ENCODE measurements at places on chromosomes 4 and X.

DNA sequence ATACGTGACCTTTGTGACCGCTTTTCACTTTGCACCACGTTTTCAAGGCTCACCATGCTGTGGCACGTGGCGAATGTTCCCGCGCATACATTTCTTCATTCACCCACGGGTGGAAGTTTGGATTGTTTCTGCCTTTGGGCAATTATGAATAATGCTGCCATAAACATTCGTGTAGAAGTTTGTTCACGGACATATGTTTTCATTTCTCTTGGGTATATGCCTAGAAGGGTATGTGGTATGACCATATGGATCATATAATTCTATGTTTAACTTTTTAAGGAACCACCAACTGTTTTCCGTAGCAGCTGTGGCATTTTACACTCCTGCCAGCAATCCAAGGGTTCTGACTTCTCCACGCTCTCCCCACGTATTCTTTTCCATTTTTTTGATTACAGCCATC, 60.9 kb upstream of the MXD4 start:
- no peak for DNase-seq

DNA sequence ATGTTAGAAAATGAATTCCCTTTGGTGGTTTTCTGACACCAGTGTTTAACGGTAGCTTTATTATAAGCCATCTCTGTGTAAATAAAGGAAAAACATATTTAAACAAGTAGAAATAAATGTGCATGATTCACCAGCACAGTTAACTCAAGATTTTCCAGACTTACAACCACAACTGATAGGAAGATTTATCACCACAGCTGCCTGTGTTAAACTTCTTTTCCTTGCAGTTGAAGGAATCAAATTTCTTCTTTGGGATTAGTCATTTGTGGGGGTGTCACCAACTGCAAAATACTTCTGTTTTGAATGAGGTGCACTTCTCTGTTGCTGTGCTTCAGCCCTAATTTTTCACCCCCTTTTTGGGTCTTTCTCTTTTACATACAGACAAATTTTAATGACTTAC, 128.1 kb upstream of the STK26 start:
- DNase-seq, result no peak

GRCh38 chrX:153800177-153800722, 5.8 kb downstream of the SSR4 start:
- DNase-seq, result no peak

- no peak for DNase-seq
These were observed 45.7 kb upstream of the CCDC160 start for GRCh38 chrX:134191281-134191680.

DNA sequence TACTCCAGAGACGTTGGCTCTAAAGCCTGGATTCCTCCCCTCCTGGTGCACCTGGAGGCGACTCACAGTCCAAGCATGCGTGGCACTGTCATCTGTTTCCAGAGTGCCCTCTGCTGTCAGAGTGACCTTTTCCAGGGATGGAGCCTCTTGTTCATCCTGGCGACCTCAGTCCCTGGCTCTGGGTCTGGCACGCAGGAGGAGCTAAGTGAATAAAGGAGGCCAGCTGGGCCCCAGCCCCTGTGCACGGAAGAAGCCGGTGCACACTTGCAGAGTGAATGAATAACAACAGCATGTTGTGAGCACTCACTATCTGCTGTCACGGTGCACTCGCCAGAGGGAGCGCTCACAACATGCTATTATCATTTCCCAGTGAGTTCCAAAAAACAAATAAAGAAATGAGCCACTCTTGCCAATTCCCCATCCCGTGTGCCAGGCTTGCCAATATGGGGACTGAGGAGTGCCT, 27.8 kb upstream of the PSAPL1 start:
- DNase-seq, result peak; percentile 1

DNA sequence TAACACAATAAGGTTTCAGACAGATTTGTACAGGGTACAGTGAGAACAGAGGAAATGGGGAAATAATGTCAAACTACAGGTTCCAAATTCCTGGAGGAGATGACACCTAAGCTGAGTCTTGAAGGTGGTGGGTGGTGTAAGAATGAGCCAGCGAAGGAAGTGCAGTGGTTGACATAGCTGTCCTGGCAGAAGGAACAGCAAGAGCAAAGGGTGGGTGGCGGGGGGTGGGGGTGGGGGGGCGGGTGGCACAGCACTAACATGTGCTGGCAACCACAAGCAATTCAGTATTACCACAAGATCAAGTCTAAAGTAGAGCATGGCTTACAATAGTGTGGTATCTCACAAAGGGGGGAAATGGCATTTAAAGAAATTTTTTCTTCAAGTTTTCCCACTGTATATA, 13.1 kb upstream of the G3BP2 start:
- DNase-seq, result no peak

DNA sequence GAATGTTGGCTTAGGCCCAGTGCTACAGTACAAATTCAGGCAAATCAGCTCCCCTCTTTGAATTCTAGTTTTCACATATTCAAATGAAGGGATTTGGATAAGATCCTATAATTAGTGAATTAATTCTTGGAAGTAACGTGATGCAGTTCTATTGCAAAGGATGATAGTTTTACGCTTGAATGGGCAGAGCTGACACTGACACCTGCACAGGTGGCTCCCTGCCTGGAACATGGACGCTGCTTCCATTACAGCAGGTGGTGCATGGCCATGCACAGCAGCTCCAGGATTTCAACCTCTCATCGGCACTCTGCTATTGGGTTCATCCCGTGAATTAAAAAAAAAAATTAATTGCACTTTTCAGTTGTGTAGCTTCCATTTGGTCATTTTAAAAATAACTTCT, 28.4 kb upstream of the RPS6KA6 start:
- no peak for DNase-seq

GRCh38 chr4:139924782-139925181, 229.2 kb downstream of the MAML3 start:
- DNase-seq, result no peak

- no peak for DNase-seq
These were observed 41.3 kb downstream of the KLHL5 start for GRCh38 chr4:39103291-39103690.

DNA sequence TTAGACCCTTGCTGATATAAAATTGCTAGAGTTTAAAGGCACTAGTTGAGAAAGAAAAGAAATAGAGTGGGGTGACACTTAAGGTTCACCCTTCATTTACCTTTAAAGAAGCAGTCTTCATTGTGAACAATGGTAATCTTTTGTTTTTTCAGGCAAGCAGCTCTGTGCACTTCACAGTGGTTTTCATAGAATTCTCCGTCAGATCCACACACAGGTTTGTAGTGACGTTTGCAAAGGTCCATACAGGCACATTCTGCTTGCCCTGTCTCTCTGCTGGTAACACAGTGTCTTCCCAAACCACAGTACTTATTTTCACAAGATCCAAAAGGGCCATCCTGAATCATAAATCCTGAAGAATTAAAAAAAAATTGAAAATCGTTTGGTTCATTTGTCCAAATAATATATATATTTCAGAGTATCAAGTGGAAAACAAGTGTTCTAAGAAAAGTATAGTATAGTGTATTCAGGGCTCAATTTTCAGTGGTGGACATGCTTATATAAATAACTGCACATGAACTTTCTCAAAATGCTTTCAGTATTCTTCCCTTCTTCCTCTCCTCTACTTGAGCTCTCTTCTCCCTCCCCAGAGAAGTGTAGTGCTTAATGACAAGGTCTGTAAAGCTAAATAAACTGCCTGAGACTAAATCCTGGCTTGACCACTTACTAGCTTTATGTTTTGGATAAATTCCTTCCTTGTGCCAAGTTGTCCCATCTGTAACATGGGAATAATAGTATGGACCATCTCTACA, 243.3 kb downstream of the FSTL5 start:
- no peak for DNase-seq

DNA sequence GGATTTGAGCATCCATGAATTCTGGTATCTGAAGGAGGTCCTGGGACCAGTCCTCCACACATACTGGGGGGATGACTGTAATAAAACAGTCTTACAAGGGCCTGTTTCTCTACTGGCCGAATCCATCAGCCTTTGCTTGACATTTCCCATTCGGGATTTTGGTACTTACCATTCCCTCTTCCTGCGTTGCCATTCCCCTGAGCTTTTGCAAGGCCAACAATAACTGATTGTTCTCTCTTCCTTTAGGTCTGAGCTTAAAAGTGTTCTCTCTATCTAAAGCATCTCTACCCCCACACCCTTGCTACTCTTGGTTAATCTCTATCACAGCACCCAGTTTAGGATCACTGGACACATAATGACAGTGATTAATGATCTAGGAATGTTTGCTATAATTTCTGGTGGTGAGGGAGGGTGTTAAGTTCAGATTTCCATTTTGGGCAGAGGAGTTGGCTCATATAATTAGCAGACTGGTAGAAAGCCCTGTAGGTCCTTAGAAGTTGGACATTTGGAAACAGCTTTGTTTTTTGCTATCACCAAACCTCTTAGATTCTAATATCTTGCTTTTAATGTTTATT, 29.4 kb downstream of the TMA16 start:
- no peak for DNase-seq

GRCh38 chr4:182978152-182978827, 61.1 kb upstream of the DCTD start:
- DNase-seq, result no peak

GRCh38 chrX:111164728-111165127, 68.7 kb downstream of the PAK3 start:
- DNase-seq, result no peak

DNA sequence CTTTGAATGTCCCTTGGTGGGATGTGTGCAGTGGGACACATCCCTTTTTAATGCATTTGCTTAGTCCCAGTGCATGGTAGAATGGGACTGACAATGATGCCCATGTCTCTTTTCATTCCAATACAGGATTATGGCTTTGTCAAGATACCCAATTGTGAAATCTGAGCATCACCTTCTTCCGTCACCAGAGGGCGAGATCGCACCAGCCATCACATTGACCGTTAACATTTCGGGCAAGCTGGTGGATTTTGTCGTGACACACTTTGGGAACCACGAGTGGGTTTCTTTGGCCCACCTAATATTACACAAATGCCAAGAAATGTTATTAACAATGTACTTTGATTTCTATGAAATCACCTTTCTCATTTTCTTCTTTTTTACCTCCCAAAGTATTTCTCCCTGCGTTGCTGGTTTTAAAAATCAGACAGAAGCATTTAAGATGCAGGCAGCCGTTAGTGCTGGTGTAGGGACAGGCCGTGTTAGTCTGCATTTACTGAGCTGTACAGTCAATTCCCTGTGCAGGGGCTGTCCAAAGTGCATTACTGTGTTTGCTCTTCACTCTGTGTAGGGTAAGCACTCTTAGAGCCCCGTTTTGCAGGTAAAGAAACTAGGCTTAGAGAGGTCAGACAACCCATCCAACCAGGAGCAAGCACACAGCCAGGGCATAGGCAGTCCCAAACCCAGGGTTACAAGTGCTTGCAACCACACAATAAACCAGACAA, 46.5 kb downstream of the CWH43 start:
- DNase-seq, result no peak

- DNase-seq, result no peak
These were observed 20.2 kb upstream of the RHOH start for GRCh38 chr4:40176602-40177001.

GRCh38 chr4:133275246-133275645, 126.2 kb downstream of the PCDH10 start:
- no peak for DNase-seq

DNA sequence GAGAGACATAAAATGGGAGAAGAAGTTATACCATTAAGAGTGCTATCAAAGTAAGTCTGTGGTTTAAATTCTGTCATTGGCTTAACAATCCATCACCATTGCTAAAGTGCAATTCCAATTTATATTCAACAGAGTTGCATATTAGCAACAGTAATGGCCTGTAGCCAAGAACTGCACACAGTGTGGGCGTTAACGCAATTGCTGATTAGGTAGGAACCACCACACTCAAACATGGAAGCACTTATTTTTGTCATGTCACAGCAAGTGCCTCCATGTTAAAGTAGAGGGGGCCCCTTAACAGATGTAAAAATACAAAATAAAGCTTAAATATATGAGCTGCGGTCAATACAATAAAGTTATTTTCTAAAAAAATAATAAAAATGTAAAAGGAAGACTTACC, 10.8 kb downstream of the LARP7 start:
- DNase-seq, result no peak

GRCh38 chrX:129818123-129818522, 25.6 kb downstream of the ZDHHC9 start:
- DNase-seq, result no peak

GRCh38 chr4:101794806-101795205, 4.3 kb downstream of the BANK1 start:
- DNase-seq, result no peak

GRCh38 chr4:135192751-135193535, 991.4 kb upstream of the PABPC4L start:
- DNase-seq, result no peak

GRCh38 chrX:155127940-155128339, 56.6 kb downstream of the BRCC3 start:
- DNase-seq, result no peak

DNA sequence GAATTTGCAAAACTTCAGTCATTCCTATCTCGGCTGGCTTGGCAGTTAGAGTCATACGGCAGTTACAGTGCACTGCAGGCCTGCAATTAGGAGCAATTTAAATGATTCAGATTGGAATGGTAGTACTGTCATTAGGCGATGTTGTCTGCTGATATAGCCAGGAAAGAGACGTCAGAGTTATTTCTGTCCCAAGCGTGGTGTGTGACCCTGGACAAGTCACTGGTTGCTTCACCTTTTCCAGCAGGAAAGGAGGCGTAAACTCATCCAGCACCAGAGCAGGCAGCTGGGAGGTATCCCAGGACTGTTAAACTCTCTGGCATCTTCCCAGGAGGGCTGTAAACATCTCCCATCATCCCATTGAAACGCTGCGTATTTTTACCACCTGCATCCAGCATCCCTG, 836 bp upstream of the LNX1 start:
- DNase-seq, result no peak

GRCh38 chrX:124476562-124476961, 130.2 kb downstream of the SH2D1A start:
- no peak for DNase-seq

DNA sequence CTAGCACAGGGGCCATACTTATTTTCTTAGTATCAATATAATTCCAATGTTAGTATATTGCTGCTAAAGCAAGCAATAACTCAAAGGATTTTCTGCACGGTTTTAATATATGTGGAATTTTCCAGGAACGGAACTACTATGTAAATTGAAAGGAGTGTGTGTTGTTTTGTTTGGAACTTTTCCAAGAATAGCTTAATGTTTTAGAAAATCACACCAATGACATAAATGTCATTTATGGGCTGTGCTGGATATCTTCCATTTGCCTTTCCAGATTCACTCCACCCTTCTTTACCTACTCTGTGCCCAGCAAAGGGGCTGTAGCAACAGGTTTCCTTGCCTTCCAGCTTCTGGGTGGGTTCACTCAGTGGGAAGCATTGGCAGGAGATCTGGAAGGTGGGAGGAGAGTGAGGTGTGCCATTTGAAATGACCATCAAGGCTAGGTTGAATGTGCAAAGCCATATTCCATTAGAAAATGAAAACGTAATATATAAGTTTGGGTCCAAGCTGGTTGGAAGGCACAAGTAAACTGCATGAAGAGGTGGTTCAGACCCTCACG, 25.2 kb upstream of the ZFX start:
- no peak for DNase-seq

- DNase-seq, result no peak
These were observed 61.0 kb downstream of the INTS6L start for GRCh38 chrX:135581496-135581895.
